Gastroesophageal sphincter (tissue), 4 donors: ENCODE measurements at places on chromosomes 2 and 18. TPM values are rescaled to one million over a fixed set of nuclear protein-coding genes. Genes with fewer than 3 reads are reported as not detected.

C2orf92 gene
- total RNA-seq: 6.7 TPM

GREB1 gene
- total RNA-seq: 7.9 TPM

LBX2 gene
- total RNA-seq: 0.58 TPM

L3MBTL4 gene
- total RNA-seq: 2.8 TPM

SLC19A3 gene
- not detected for total RNA-seq

MPP4 gene
- not detected for total RNA-seq
